ENCODE measurements at places on chromosomes 13 and 19.

GRCh38 chr13:104006625-104007075 lies 940.4 kb upstream of the SLC10A2 start:
- no peak for DNase-seq

GRCh38 chr19:4414144-4414799 lies 11.8 kb downstream of the CHAF1A start:
- no peak for DNase-seq

- peak; percentile 95 for DNase-seq
These were observed at the start of gene FUT1 for GRCh38 chr19:48752496-48753365. Gene FUT1, minus strand, starts transcription at chr19:48752641. Its CDS starts 1,360 bp downstream, at chr19:48751281.

DNA sequence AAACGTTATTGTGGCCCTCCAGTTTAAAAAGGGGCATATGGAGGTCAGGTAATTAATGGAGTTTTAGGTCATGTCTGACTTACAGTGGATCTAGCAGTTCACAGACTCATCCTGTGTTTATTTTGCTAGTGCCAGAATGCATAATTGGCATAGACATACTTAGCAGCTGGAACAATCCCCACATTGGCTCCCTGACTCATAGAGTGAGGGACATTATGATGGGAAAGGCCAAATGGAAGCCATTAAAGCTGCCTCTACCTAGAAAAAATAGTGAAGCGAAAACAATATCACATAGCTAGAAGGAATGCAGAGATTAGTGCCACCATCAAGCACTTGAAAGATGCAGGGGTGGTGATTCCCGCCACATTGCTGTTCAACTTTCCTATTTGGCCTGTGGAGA lies 610.7 kb downstream of the SLITRK5 start:
- DNase-seq: no peak

DNA sequence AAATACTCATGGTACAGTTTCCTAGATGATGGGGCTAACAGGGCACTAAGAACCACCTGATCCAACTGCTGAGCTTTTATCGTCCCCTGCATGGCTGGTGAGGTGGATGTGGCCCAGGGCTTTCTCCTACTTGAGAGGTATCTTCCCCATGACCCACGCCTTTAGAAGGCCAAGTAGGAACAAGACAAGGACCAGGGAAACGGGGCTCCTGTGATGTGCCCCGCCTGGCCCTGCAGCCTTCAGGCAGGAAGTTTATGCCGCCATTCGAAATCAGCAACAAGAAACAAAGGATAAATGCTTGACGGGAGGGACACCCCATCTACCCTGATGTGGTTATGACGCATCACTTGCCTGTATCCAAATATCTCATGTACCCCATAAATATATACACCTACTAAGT lies 4.1 kb downstream of the NLRP13 start:
- no peak for DNase-seq

DNA sequence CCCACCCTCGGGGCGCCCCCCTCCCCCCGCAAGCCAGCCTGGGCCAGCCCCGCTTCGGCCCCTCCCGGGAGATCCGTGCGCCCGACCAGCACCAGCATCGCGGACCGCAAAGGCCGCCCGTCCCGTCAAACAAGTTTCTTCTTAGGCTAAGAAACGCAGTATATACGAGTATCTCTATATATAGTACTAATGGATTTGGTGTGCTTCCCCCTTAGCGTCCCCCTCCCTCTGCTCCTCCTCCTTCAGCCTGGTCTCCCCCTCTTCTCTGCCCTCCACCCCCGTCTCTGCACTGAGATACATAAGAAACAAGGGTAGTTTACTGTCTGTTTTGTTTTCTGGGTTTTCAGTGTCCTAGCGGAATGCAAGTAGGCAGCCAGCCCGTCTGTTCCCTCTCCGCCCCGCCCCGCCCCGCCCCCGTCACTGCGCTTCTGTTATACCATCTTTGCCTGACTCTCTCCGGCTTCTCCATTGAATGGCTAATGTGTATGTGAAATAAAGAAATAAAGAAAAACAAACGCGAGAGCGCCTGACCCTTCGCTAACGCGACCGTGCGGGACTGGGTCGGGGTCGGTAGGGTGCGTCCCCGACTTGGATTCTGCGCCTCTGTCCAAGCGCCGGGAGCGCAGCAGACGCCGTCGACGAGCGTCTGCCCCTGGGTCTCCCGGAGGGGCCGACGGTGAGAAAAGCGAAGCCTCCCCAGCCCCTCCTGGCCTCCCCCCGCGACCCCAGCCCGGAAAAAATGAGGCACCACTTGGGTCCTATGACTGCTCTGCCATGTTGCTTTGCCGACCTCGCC lies 4.2 kb downstream of the LYL1 start:
- DNase-seq: no peak

- no peak for DNase-seq
These were observed 9.6 kb downstream of the C19orf25 start for GRCh38 chr19:1469255-1470054.

GRCh38 chr19:15588265-15588664 lies 26.8 kb upstream of the CYP4F8 start:
- no peak for DNase-seq

DNA sequence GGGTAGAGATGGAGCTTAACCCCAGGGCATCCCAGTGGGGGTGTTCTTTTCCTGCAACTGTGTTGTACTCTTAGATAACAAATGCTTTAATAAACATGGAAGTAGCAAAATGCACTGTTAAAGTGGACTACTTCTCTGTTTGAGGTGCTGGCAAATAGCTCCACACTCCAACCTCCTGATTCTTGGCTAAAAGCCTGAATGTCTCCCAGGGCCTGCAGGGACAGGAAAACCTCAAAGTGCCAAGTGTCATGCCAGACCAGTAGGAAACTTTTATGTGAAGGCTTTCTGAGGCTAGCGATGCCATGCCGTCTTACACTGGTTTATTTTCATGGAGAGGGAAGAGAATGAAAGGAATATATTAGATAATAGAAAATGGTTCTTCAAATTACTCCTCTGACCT lies 6.8 kb downstream of the FREM2 start:
- no peak for DNase-seq

DNA sequence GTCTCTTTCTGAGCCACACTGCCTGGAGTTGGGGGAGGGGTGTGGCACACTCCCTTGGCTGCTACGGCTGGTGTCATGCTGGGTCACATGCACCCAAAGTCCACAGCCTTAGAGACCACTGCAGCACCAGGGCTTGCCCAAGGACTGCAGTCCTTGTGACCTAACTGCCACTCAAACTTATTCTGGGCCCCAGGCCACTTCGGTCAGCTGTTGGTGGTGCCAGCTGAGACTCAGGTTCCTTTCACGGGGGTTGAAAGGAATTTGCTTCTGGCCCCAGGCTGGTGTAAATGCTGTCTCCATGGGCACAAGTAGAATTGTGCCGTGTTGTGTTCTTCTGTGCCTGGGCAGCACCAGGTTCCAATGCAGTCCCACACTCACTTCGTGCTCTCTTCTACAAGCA lies 9.5 kb upstream of the VN1R1 start:
- no peak for DNase-seq

- no peak for DNase-seq
These were observed 603 bp downstream of the TM9SF2 start for GRCh38 chr13:99501848-99502301.

Measured in DMS153 (cell line).